ENCODE measurements at places on chromosomes 4 and X. TPM values are rescaled to one million over a fixed set of nuclear protein-coding genes. Genes with fewer than 3 reads are reported as not detected.

TMEM154 gene
- total RNA-seq: 8.1 TPM

DNA sequence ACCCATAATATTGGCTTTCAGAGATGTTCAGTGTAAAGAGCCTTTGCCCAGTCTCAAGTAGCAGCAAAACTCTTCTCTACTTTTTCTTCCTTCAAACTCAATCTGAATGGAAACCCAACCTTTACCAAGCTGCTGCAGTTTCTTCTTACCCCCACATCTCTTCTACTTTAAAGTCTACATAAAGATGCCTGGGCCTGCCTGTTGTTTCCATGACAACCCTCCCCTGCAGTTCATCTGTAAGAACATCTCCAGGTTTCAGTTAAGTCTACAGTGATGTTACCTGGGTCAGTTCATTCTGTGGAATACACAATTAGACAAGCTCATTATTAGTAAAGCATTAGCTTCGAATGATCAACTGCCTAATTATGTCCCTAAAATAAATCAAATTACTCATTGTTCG lies 81.4 kb downstream of the SPANXN3 start:
- no peaks in the 10 kb centered on the region for H3K4me1 ChIP-seq
- H3K27me3 ChIP-seq: no peaks in the 10 kb centered on the region
- DNase-seq: no peak
- H3K27ac ChIP-seq: no peak overlapping the region
- H3K4me3 ChIP-seq: no peak overlapping the region

KLKB1 gene
- total RNA-seq: not detected

TMEM150C gene
- 0.58 TPM for total RNA-seq

DNA sequence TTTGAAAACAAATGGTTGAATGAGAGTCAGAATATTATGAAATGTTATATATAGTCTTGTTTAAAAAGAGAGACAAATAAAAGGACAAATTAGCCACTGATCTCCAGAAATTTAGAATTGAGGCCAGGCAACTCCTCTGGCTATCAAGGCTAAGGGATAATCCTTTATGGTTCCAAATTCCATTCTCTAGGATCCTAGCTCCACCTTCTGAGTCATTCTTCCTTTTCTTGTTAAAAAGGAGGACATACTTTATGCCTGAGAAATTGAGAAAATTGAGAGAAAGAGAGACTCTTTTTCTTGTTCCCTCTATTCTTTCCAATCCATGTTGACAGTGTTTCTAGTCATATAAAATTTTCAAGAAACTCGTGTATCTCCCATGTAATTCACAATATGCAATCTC lies 1299.5 kb downstream of the FSTL5 start:
- no peak overlapping the region for H3K4me3 ChIP-seq
- peak; percentile 47 for DNase-seq
- no peaks in the 10 kb centered on the region for H3K36me3 ChIP-seq
- H3K27ac ChIP-seq: no peak overlapping the region

IL21 gene
- not detected for total RNA-seq

BANK1 gene
- 1.8 TPM for total RNA-seq

DNA sequence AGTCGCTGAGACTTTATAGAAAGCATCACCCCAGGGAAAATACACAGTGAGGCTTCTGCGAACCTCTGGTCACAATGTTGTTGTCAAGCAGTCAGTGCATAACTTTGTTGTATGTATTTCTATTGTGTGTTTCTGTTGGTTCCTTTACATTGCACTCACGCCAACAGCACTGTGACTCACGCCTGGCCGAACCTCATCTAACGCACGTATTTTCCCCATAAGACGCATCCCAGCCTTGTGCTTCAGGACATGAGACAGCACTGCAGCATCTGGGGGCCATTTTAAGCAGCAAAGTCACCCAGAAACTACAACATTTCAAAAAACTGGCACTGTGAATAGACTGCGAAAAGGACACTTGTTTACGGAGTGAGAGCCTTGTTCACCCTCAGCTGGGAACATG lies 30.6 kb downstream of the TBL1X start:
- H3K27ac ChIP-seq: no peak overlapping the region
- no peak overlapping the region for H3K4me3 ChIP-seq
- no peaks in the 10 kb centered on the region for H3K27me3 ChIP-seq
- peaks cover 6% of the 10 kb centered on the region for H3K36me3 ChIP-seq

GRCh38 chr4:8739820-8740665 lies 131.6 kb downstream of the HMX1 start:
- H3K27me3 ChIP-seq: 0 out of 2 replicates have a peak, but pooled peaks cover 16% of the 10 kb centered on the region
- DNase-seq: no peak
- H3K36me3 ChIP-seq: no peaks in the 10 kb centered on the region

XK gene
- total RNA-seq: 7.7 TPM

TEX11 gene
- total RNA-seq: not detected

DNA sequence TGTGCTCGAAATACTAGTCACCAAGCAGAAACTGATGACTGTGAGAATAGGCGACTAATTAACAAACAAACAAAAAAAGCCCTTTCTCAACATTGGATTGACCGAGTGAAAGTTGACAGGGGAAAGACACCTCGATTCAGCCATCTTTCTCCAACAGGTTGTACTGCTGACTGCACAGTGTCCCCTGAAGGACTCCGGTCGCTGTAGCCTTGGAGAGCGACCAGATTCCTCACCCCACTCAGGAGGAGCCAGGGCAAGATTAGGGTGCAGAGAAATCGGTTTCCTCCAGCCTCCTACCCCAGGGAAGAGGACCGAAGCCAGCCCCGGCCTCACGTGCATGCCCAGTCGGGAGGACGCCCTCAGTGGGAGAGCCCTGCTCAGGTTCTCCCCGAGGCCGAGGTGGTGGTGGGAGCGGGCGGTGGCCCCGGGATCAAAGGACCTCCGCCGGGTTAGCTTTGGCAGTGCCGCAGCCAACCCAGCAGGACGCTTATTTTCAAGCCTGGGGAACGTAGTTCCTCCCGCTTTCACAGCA lies 1.1 kb upstream of the RAP1GDS1 start:
- H3K27me3 ChIP-seq: no peaks in the 10 kb centered on the region
- H3K27ac ChIP-seq: peak overlapping the region; percentile 85
- H3K4me1 ChIP-seq: peaks cover 22% of the 10 kb centered on the region
- peak overlapping the region; percentile 93 for H3K4me3 ChIP-seq
- DNase-seq: peak; percentile 19

HERC3 gene
- total RNA-seq: 5.2 TPM

GRCh38 chrX:84737471-84737871 lies 235.2 kb upstream of the HDX start:
- no peaks in the 10 kb centered on the region for H3K27me3 ChIP-seq
- no peaks in the 10 kb centered on the region for H3K36me3 ChIP-seq

- no peaks in the 10 kb centered on the region for H3K27me3 ChIP-seq
- peaks cover 23% of the 10 kb centered on the region for H3K4me1 ChIP-seq
- H3K4me3 ChIP-seq: peak overlapping the region; percentile 83
- H3K36me3 ChIP-seq: no peaks in the 10 kb centered on the region
- peak overlapping the region; percentile 26 for H3K27ac ChIP-seq
These were observed 770 bp downstream of the SMAD1 start for GRCh38 chr4:145482209-145483037.

- H3K27me3 ChIP-seq: no peaks in the 10 kb centered on the region
- DNase-seq: peak; percentile 33
- H3K36me3 ChIP-seq: no peaks in the 10 kb centered on the region
These were observed 4.9 kb downstream of the PLAC8 start for GRCh38 chr4:83109480-83110222.

DNA sequence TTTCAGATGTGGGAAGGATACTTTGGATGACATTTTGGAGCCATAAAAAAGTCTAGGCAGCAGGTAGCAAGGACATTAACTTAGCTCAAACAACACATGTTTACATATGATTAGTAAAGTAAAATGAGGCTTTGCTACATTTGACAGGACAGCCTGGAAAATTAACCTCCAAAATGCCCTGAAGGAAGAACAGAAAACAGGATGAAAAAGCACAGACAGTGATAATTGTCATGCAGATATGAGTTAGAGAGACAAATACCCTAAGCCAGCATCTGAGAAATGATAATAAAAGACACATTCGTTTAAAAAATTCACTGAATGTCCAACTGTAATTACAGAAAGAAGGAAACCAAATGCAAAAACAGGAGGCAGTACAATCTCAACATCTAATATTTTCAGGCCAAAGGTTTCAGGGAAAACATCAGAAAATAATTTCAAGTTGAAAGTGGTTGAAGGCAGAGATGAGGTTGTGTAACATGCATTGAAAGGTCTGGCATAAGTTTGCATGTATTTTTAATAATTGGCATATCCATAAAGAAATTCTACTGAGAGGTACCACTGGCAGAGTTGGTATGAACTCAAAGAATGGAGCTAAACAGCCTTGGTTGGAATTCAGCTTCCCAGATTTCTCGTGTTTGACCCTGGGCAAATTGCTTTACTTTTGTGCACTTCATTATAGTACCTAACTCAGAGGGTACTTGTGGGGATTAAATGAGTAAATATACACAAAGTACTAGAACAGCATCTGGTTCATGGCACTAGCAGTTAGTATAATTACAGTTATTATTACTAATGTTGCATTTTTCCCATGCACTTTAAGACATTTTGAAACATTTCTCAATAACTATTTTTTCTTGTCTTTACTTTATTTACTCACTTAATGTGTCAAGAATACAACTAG lies 54.4 kb upstream of the MAP9 start:
- H3K27ac ChIP-seq: no peak overlapping the region
- no peaks in the 10 kb centered on the region for H3K36me3 ChIP-seq
- no peak overlapping the region for H3K4me3 ChIP-seq
- peaks cover 36% of the 10 kb centered on the region for H3K4me1 ChIP-seq
- H3K27me3 ChIP-seq: no peaks in the 10 kb centered on the region

SAGE1 gene
- total RNA-seq: not detected

CXorf51B gene
- total RNA-seq: not detected

DNA sequence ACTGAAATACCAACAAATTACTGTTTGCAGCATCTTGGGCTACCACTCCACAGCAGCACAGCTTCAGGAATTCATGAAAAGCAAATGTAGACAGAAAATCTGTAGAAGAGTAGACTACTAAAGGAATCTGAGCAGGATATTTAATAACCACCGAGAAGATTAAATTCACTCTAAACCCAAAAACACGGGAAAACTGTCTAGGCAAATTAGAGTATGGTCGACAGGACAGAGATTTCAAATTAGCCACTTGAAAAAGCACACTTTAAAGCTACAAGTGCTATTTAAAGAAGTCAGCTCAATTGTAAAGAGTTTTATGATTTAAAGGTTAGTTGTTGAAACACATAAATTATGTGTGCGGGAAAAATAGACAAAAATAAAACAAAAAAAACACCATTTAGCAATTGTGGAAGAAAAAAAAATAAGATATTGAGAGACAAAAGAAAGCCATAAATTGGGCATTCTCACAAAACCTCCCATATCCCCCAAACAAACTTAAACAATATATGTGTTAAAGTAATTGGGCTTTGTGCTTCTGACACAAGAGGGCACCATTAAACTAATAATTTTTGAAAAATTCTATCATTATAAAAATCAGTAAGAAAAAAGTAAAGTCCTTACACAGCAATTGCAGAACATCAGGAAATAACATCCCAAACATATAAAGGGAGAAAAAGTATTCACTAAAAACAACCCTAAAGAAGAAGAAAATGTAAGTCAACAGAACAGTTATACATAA lies 880.8 kb downstream of the TECRL start:
- no peaks in the 10 kb centered on the region for H3K36me3 ChIP-seq
- H3K27me3 ChIP-seq: no peaks in the 10 kb centered on the region
- no peak overlapping the region for H3K4me3 ChIP-seq
- no peaks in the 10 kb centered on the region for H3K4me1 ChIP-seq
- H3K27ac ChIP-seq: no peak overlapping the region

DNA sequence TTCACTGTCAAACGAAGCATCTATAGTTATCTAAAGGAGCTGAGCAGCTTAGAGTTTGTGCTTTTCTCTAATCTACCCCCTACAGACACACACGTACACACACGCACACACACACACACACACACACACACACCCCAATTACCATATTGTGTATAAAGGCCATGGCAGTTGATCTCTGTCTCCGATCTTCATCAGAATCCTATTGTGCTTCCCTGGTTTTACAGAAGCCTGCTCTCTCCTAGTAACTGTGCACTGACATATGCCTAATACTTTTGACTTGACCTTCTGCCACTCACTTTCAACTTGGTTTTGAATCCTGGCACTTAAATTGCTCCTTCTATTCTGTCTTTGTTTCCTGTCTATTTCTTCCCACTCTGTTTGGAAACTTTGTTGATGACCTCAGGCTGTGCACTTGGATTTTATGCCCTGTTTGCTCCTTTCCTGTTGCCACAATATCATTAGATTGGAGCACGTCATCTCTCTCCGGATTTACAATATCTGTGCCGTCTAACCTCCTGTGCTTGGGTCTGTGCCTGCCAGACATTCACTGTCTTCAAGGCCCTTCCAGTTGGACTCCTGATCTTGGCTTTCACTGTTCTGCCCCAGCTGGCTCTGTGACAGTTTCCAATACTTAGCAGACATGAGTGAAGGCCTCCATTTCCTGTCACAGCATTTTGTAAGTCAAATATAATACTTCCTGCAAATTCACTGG lies 928.1 kb downstream of the FAT4 start:
- H3K4me1 ChIP-seq: no peaks in the 10 kb centered on the region
- no peak for DNase-seq
- no peaks in the 10 kb centered on the region for H3K27me3 ChIP-seq
- no peak overlapping the region for H3K27ac ChIP-seq
- H3K4me3 ChIP-seq: no peak overlapping the region

GRCh38 chr4:3307486-3307885 lies 14.7 kb downstream of the RGS12 start:
- no peak overlapping the region for H3K4me3 ChIP-seq
- no peak overlapping the region for H3K27ac ChIP-seq
- H3K36me3 ChIP-seq: no peaks in the 10 kb centered on the region
- peaks cover 19% of the 10 kb centered on the region for H3K4me1 ChIP-seq

- H3K27ac ChIP-seq: peak overlapping the region; percentile 89
- no peaks in the 10 kb centered on the region for H3K36me3 ChIP-seq
- DNase-seq: peak; percentile 61
These were observed 16.1 kb upstream of the IQCM start for GRCh38 chr4:149831656-149832208.

DNA sequence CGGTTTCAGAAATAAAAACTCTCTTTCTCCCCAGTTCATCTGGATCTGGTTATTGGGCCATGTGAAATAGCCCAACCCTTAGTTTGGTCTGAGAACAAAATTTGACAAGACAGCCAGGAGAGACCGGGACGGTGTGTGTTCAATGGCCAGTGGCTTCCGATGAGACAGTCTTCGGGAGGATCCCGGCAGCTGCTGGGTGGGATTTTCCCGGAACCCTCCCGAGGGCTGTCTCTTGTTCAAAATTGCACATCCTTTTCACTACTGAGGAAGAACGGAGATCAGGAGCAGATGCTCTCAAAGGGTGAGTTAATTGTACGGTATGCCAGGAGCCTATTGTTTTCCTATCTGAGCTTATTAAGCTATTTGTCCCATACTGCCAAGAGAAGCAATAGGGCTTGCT lies 166.5 kb downstream of the PRR32 start:
- H3K27me3 ChIP-seq: no peaks in the 10 kb centered on the region
- H3K4me1 ChIP-seq: no peaks in the 10 kb centered on the region
- no peak for DNase-seq
- H3K4me3 ChIP-seq: no peak overlapping the region

- no peaks in the 10 kb centered on the region for H3K36me3 ChIP-seq
- peaks cover 17% of the 10 kb centered on the region for H3K4me1 ChIP-seq
- no peak overlapping the region for H3K27ac ChIP-seq
- H3K4me3 ChIP-seq: no peak overlapping the region
These were observed 171.1 kb downstream of the ZNF330 start for GRCh38 chr4:141391771-141392170.

- H3K4me3 ChIP-seq: peak overlapping the region; percentile 70
- H3K4me1 ChIP-seq: peaks cover 12% of the 10 kb centered on the region
- H3K27me3 ChIP-seq: no peaks in the 10 kb centered on the region
- H3K27ac ChIP-seq: 0 out of 2 replicates have a peak overlapping the region, but pooled peaks have one; percentile 27
- H3K36me3 ChIP-seq: no peaks in the 10 kb centered on the region
These were observed 1.7 kb downstream of the CNOT6L start for GRCh38 chr4:77817304-77818072.

All from PC-3 (cell line).